Activated T-cell treated with anti-CD3 and anti-CD28 coated beads, Interleukin-2, amount 50 U/mL, for 72 hours (primary cell): ENCODE measurements at places on chromosomes 2 and 18.
A peak's percentile ranks its signal among the peaks of the same experiment; 100 is the strongest.

DNA sequence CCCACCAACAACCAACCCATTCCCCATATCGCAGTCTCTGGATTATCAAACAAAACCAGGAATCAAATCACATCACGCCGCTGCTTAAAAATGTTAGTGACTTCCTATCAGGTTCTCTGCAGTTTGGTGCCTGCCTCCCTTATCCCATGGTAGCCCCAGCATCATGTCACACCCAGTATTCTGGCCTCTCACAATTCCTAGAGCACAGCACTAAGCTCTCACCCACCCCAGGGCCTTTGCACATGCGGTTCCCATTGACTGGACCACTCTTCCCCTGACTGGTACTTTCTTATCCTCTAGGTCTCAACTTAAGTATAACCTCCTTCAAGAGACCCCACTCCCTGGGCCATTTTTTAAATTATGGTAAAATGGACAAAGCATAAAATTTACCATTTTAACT is 12.8 kb downstream of the ATP8B1 start:
- DNase-seq = no peak

DNA sequence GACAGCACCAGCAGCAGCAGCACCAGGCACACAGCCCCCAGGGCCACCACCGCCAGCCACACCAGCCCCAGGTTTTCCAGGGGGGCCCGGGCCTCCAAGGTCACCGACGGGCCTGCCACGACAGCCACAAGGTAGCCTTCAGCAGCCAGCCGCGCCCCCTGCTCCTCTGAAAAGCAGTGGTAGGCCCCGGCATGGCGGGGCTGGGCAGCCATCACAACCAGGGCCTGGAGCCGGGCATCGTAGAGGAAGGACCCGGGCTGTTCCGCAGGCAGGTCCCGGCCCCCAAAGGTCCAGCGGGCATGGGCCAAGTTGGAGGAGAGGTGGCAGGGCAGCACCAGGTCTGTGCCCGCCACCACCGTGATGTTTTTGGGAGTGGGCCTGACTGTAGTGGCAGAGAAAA is 3.3 kb upstream of the ANKRD39 start:
- no peak for DNase-seq

DNA sequence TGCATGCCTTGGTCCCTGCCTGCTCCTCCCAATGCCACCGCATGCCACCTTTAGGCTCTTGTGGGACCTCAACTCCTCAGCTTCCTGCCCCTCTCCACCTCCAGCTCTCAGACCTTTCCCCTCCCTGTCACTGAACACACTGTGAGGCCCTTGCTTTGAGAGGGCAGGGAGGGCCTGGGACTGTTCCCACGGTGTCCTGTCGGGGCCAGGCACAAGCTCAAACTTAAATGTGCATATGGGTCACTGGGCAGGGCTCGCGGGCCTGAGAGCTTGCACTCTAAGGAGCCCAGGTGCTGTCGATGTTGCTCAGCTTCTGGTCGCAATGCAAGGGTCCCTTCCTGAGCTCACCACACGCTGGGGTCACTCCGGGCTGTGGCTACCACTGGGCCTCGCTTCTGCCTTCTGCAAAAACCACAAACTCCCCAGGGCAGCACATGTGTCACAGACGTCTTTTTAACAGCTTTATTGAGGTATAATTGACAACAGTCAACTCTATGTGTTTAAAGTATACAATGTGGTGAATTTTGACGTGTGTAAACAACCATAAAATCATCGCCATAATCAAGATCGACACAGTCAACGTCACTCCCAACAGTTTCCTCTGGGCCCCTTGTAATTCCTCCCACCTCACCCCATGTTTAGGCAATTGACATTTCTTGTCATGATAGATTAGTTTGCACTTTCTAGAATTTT is 11.9 kb upstream of the B3GNT7 start:
- DNase-seq = no peak

DNA sequence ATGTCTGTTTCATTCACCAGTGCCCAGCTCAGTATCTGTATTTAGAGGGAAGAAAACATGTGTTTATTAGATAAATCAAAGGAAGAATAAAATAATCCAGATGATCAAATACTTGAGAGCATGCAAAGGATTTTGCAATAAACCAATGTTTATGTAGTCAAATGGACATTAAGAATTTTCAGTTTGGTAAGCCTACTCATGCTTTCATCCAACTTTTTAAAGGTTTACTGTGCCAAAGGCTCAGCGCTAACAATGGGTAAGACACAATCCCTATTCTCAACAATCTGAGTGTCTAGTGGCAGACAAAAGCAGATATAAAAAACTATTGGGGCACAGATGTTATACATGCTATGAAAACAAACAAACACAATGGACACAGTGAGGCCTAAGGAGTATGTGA is 26.3 kb downstream of the GRB14 start:
- no peak for DNase-seq

DNA sequence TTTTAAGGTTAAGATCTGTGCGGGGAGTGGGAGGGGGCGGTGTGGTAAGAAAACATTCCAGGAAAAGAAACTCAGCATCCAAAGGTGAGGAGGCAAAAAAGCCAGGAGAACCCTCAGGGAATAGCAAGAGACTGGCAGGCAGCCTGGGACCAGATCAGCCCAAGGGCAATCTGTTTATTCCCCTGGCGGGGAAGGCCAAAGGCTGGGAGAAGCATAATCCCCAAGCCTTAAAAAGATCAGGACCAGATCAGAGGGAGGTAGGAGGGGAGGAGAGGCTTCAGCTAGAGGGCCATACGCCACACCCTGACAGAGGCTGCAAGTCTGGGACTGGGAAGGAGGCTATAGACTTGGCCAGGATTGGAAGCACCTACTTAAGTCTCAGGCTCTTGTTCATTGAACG is 163.0 kb upstream of the PXDN start:
- DNase-seq = no peak

- no peak for DNase-seq
Observed at GRCh38 chr2:208295834-208296233, 29.8 kb downstream of the PIKFYVE start.

GRCh38 chr2:232976176-232976575 is 36.9 kb downstream of the NGEF start:
- no peak for DNase-seq

- DNase-seq = no peak
Observed at GRCh38 chr2:43405829-43406228, 179.4 kb upstream of the ZFP36L2 start.

DNA sequence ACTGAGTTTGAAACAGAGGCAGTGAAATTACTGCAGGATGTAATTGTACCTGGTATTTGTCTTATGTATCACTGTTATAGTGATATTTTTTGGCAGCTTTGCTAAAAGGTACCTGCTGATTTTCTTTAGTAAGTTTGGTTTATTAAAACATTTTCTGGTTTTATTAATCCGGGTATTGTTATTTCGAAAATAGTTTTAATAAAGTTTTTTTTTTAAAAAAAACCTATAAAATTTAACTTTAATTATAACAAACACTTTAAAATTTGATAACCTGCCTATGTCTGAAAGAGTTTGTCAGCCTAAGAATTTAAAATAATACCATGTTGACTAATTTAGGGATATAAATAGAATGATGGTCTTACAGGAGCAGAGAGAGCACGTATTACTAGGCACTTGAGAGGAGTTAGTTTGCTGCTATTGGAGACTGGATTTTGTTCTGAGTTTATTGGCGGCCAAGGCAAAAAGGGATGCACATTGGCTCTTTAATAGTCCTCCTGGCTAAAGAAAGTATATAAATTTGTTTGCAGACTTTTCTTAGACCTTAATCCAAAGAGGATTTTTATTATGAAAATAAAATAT is 12.1 kb downstream of the EHBP1 start:
- no peak for DNase-seq

DNA sequence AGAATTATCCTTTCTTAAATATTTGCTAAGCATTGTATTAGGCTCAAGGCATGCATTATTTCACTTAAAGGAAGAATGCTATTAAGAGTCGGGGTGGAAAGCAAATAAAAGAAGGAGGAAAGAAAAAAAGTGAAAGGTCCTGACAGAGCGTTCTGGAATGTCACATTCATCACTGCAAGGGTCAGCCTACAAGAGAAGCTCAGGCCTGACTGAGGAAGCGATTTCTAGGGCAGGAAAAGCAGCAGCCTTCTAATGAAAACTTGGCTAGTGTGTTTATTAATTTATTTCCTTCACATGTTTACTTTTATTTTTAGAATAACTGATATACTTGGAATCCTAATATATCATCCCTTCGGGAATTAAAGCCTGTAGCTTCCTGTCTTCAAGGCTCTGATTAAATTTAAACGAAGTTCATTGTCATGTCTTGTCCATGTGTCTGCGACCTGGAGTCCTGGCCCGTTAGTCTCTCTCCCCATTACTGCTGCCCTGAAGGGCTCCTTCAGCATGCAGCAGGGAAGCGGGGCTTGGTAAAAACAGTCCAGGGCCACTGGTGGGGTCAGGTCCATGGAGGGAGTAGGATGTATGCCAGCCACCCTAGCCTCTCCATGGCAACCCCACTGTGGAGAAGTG is 119.2 kb upstream of the CCDC68 start:
- DNase-seq = no peak

- no peak for DNase-seq
Observed at GRCh38 chr2:200677721-200678532, 92.1 kb downstream of the AOX1 start.

GRCh38 chr18:11883153-11883552 is 25.0 kb downstream of the MPPE1 start:
- DNase-seq = no peak

DNA sequence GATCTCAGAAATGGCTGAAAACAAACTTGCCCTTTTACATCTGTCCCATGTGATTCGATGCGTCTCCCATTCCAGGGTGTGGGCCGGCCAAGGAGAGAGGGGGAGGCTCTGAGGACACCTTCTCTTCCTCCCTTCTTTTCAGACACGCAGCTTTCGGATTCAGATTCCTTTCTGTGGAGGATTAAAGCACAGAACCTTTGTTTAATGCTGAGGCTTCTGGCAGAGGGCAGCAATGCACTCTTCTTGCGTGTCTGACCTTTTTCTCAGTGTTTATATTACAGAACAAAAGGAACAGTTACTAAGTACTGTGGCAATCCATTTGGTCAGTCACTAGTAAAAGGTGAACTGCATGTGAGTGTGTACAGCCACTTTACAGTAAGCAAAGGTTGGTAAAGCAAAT is 268.9 kb upstream of the CCDC68 start:
- no peak for DNase-seq

GRCh38 chr18:66647671-66648070 is 43.8 kb upstream of the CDH19 start:
- DNase-seq = no peak

DNA sequence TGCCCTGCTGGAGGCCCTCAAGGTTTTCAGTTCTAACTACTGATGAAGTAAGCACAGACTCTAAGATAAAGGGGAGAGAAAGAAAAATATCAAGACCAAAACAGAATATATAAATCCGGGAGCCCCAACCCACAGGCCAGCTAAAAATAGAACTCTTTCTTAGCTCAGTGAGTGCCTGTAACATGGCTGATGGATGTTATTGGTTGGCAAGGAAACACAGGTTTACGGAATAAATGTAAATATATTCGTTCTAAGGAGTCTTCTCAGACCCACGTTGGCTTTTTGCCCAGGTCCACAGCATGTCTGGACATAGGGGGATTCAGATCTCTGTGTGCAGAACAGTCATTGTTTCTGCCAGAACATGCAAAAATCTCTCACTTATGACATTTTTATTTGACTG is 139.0 kb upstream of the SERPINE2 start:
- DNase-seq = no peak

- peak; percentile 68 for DNase-seq
Observed at GRCh38 chr2:162073888-162074631, at the start of gene DPP4. TSS of gene DPP4 (minus strand) at chr2:162074215. CDS start at chr2:162073981, 234 bp downstream.

GRCh38 chr2:54528311-54528955 is 72.3 kb downstream of the SPTBN1 start:
- DNase-seq = no peak

- no peak for DNase-seq
Observed at GRCh38 chr2:43251171-43251731, 24.8 kb upstream of the ZFP36L2 start.

- no peak for DNase-seq
Observed at GRCh38 chr2:232288489-232289030, 90.0 kb upstream of the ALPP start.

DNA sequence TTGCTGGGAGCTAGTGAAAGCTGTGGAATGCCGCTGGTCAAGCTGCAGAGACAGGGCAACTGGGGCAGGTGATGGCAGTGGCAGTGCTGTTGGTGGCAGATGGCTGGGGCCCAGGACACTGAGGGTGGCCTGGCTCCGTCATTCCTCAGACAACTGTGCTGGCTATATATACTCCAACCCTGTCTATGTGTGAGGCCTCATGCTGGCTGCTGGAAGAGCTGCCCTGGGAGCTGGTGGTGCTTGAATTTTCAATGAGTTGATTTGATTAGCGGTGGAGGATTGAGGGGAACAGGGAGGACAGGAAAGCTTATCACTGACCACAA is 66.5 kb upstream of the TMEM200C start:
- no peak for DNase-seq

DNA sequence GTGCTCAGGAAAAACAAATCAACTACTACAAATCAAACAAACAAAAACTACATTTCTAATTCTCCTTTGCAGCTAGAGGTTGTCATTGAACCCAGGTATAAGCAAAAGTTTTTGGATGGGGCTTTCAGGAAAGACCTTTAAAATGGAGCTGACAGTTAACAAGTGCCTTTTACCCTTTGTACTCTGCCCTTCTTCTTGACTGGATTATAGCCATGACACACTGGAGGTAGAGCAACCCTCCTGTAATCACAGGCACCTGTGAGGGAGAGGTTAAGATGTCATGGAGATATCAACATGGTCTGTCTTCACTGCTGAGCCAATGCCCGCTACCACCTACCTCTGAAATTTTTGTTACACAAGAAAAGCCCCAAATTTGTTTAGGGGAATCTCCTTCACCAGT is 100.0 kb upstream of the GLS start:
- DNase-seq = no peak

- DNase-seq = no peak
Observed at GRCh38 chr18:23243816-23244215, 108.5 kb downstream of the CABLES1 start.

GRCh38 chr2:110106642-110107041 is 9.0 kb downstream of the MALL start:
- DNase-seq = no peak

GRCh38 chr2:241550616-241551580 is 7.6 kb upstream of the BOK start:
- no peak for DNase-seq

DNA sequence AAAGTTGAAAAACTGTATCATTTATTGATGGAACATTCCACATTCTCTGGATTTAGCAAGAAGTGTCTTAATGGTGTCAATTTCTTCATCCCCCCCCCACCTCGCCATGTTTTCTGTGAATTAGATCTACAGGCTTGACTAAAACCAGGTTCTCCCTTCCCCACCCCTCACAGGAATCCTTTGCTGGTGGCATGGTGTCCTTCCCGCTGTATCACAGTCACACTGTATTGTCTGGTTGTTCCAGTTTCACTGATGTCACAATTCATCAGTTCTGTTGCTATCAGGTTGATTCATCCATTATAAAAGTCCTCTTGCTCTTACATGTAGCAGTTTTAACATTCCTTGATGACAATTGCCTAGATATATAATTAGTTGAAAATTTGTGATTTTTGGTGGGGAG is 6.1 kb upstream of the SNORC start:
- DNase-seq = no peak

DNA sequence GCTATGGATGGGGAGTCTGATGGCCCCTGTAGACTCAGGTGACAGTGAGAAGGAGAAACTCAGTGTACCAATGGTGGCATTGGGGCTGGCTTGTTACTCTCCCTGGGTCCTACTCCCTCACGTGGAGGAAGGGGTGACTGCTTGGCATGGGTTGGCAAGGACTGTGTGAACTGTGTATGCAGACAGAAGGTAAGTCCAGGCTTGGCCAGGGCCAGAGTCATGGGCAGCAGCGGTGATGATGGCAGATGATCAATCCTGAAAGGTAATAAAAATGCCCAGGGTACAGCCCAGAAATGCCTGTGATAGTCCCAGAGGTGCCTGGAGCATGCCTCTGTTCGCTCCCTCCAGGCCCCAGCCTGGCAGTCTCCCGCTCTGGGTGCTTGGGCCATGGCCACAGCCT is 153.9 kb downstream of the SH3RF3 start:
- no peak for DNase-seq
